Common myeloid progenitor, CD34-positive (primary cell): ENCODE measurements at places on chromosomes 2 and 18.

DNA sequence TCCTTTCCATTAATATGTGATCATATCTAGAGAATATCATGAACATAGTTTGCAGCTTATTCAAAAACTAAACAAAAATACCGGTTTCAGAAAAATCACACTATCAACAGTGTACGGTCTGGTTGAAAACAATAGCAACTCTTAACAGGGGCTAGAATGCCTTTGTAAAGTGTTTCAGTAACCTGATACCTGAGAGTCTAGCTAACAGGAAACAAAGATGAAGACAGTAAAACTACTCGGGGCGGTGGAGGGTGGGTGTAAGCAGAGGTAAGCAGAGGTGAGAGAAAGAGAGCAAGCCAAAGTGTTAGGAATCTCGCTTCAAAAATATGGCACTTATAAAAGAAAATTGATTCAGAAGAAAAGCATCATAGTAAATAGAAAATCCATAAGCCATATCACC is 109.0 kb upstream of the RGPD4 start:
- DNase-seq = no peak

DNA sequence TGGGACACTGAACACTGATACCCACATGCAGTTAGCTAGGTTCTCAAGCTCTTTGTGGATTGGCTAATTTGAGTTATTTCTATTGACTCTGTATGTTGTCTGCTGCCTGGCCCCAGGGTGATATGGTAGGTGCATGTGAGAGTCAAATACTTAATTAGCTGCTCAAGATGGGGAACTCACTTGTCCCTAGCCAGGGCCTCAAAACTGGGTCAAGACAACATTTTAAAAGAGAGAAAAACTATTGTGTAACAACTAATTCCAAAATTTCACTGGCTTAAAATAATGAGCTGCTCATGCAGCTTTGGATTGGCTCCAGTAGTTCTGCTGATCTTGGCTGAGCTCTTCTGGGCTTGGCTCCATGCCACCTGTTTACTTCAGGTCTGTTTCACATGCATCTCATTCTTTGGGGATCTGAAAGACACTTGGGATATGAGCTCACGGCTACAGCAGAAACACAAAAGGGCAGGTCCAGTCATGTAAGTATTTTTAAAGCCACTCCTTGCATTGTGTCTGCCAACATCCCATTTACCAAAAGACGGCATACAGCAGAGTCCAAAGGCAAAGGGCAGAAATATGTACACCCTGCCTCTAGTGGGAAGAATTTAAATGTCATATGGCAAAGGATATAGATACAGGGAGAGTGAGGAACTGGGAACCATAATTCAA is 716.8 kb downstream of the SUCLG1 start:
- no peak for DNase-seq

DNA sequence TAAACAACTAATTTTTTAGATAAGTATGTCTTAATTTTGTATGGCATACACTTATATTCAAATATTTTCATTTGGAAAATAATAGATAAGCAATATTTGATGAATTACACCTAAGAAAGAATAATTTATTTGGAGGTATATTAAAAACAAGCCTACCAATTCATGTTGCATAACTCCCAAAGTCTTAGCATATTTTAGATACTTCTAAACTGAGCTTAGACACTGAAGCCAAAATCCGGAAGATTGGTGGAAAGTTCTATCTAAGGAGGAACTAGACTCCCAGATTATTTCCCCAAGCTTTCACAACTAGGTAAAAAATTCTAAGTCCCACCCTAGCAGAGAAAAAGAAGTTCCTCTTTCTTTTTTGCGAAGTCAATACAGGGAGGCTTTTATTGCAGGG is 221.0 kb upstream of the MMADHC start:
- no peak for DNase-seq

GRCh38 chr2:99067871-99068625 is 73.5 kb upstream of the C2orf15 start:
- peak; percentile 24 for DNase-seq

DNA sequence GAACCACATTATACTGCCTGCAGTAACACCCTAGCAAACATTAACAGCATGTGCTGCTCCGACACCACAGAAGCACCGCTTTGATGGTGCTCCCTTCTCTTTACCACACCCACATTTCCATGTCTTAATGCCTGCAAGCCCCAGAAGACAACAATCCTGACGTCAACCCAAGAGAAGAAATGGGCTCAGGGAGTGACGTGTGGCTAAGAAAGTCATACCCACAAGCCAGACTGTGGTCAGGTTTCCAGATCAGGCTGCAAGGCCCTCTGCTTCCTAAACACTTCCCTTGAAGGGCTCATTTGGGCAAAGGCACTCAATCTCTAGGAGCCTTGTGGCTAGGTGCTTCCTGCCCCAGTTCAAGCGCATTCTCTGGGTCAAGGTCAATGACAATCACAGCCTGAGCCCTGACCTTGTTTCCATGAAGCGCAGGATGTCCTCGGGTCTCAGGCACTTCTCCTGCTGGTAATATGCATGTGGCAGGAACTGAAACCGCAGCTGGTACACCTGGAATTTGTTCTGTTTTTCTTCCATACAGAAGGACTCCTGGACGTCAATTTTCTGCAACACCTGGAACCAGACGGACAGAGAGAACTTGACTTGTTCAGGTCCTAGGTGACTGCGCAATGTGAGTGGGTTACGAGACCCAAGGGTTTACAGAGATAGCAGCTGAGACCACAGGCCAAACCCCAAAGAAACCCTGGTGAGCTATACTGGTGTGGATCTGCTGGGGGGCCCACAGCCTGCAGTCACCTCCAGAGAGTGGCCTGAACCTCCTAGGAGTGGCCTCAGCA is 67.2 kb downstream of the POLR1A start:
- peak; percentile 81 for DNase-seq

- DNase-seq = no peak
Observed at GRCh38 chr2:239790313-239790712, 234.8 kb downstream of the NDUFA10 start.

GRCh38 chr18:10950876-10951630 is 198.3 kb downstream of the PIEZO2 start:
- no peak for DNase-seq
